ENCODE measurements at places on chromosomes 2 and 18.

GRCh38 chr18:46226461-46226860, 122.3 kb downstream of the HAUS1 start:
- peak; percentile 81 for DNase-seq

DNA sequence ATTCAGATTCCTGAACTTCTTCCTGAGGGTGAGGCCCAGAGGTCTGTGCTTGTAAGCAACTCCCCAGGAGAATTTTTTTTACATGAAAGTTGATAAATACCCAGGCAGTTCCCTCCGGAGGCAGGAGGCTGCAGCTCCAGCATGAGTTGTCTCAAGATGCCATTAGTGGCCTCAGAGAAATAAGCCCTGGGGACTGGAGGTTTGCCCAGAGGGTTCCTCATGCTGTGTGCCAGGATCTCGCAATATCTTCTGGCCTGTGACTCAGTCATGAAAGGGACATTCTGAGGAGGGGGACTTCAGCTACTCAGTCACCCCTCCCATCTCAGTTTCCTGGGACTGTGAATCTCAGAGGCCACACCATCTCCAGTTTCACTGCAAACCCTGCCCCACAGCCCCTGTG, 49.9 kb downstream of the LYPD1 start:
- DNase-seq: peak; percentile 57

GRCh38 chr2:54640834-54641540, 82.5 kb upstream of the EML6 start:
- DNase-seq: no peak

DNA sequence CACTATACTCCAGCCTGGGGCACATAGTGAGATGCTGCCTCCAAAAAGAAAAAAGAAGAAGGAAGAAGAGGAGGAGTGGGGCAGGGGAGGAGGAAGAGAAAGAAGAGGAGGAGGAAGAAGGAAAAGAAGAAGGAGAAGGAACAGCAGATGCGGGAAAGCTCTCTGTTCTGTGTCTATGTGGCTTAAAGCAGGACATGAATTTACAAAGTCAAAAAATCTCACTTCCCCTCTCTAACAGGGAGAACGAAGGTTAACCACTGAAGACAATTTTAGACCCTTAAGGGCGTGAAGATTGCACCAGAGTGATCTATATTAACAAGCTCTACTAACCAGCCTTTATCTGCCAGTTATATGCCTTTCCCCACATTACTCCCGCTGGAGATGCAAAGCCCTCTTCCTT, 258.9 kb downstream of the METTL4 start:
- no peak for DNase-seq

DNA sequence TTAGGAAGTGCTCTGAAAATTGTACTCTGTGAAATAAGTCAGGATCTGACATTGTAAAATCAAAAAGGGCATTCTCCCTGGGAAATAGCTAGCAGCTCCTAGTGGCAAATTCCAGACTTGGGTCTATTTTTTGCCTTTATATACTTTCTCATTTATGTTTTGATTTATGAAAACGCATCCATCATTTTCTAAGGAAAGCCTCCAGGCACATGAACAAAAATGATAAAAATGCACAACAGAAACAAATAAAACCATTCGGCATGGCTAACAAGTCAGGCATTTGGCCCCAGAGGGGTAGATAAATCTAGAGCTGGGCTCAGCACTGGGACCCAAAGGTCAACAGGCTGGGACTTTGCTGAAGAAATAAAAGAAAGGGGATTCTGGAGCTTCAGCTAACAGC, 167.0 kb downstream of the BCL11A start:
- peak; percentile 21 for DNase-seq

DNA sequence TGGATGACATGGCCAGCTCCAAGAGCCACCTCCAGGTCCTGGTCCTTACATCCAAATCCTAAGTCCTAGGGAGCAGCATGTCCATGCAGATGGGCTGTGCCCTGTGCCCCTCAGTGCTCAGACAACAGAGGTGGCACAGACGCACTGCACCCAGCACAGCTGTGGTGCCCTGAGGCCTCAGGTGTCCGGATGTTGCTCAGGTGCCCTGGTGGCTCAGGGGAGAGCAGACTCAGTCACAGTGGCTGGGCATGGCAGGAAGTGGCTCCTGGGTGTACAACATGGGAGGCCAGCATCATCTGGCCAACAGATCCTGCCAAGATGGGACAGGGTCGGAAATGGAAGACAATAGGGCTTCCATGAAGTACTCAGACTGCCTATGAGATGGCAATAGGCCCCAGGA, 50.1 kb downstream of the TIMM21 start:
- DNase-seq: no peak

DNA sequence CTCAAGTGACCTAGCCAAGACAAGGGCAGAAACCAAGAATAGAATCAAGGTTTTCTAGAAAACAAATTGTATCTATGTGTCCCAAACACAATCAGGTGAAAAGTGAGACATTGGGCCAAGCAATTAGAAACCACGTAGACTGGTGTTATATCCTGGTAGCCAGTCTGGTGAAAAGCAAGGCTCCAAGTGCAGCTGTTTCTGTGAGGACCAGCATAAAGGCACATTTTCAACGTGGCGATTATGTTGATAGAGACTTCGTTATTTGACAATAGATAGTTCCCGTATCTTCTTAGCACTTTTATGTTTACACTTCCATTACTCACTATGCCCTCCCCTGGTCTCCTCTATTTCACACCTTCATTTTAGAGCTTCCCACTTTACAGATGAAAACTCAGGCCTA, 103.2 kb upstream of the ZFP36L2 start:
- DNase-seq: no peak

- peak; percentile 51 for DNase-seq
Measured at GRCh38 chr2:222819722-222820333, 41.0 kb upstream of the ACSL3 start.

- peak; percentile 55 for DNase-seq
Measured at GRCh38 chr2:105893011-105893995, 148.6 kb downstream of the NCK2 start.

DNA sequence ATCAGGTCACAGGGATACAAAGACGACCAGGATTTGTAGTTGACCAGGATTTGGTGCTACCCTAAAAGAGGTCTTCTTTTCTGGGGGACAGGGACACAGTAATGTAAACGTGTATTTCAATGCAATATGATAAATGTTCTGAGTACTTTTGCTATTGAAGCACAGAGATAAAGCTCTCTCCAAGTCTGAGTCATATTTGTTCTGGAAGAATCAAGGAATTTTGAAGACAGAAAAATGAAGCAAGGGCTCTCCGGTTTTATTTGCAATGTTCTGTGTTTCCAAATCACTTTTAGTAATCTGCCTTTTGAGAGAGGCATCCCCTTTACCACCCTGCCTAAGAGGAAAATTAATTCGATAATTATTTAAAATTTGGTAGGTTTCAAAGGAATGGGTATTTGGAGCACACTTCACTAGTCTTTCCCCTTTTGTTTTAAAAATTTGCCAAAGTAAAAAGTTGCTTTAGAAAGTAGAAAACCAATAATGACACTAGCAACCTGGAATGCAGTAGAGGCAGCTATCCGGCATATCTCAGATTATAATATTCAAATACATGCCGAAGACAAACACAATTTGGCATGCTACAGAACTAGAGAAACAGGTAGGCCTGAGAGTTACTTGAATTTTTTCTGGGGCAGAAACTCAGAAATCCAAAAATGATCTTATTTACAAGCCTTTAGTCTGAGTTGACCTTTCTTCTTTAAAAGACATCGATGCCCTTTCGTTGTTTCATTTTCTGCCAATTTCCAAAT, 82.7 kb downstream of the MREG start:
- peak; percentile 43 for DNase-seq

DNA sequence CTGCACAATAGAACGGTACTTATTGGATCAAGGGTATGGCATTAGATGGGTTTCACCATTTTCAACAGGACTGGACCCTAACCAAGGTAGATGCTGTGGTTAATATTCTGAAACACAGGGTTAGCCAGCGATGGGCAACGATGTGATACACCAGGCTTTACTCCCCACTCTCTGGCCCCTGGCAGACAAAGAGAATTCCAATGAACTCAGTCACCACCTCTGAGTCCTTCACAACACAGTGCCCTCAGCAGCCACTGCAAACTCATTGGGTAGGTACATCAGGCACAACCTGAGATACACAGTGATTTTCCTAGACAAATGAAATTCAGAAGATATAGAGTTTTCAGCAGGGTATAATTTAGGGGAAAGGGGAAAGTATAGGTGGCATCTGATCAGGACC, 634.5 kb downstream of the ZEB2 start:
- no peak for DNase-seq

GRCh38 chr2:7881063-7881462, 800.8 kb upstream of the ID2 start:
- DNase-seq: peak; percentile 62

DNA sequence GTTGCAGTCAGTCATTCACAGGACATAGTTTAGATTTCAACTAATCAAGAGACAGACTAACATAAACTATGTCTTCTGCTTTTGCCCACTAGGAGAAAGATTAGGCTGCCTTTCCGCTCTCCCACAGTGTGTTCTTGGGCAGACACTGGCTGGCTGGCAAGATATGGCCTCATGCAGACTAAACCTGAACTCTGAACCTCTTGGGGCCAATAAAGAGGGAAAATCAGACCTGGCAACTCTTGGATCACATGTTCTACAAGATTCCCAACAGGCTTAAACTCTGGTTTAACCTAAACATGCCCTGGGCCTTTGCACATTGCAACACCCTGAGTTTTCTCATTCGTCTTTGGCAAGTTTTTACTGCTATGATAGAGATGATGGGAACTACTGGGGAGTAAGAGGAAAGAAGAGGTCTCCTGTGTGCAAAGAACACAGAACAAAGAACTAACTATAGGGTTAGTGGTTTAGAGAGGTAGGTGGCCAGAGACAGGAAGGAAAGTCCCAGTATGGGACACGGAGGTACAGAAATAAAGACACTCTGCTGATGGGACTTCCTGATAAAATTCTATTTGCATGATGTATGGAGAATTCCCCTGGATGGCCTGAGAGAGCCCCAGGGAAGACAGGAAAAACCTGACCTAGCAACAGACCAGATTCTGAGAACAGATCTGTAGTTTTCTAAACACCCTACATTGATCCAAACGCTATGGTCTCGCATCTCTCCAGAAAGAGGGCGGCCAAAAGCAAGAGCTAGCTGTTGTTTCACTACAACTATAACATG, 2.0 kb upstream of the ATRAID start:
- DNase-seq: no peak

- DNase-seq: no peak
Measured at GRCh38 chr2:168354499-168354898, 101.6 kb upstream of the CERS6 start.

DNA sequence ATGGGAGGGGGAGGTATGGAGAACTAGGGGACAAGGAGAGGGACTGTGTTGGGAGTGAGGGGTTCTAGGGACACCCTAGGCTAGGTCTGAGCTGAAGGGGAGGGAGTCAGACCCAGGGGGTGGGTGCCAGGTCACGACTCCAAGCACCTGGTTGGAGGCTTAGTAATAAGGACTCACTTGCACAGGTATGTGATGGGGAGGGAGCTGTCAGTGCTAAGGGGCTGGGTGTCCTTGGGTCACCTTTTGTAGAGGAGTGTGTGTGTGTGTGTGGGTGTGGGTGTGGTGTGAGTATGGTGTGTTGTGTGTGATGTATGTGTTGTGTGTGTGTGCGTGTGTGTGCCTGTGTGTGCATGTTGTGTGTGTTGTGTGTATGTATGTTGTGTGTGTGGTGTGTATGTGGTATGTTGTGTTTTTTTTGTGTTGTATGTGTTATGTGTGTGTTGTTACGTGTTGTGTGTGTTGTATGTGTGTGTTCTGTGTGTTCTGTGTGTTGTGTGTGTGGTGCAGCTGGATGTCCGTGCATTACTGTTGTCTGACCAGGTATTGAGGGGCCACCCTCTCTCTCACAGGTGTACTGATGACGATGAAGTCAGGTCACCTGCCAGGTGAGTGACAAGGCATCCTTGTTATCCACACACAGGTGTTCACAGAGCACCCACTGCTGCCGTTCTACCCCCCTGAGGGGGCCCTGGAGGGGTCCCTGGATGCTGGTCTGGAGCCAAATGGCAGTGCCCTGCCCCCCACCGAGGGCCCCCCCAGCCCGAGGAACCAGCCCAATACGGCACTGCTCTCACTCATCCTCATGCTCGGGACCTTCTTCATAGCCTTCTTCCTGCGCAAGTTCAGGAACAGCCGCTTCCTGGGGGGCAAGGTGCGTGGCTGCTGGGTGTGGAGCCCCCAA, 9.8 kb downstream of the SLC4A3 start:
- DNase-seq: no peak

- peak; percentile 74 for DNase-seq
Measured at GRCh38 chr2:60532421-60532820, 21.0 kb downstream of the BCL11A start.

GRCh38 chr2:209526561-209526960, 102.7 kb downstream of the MAP2 start:
- no peak for DNase-seq

GRCh38 chr2:199704358-199705238, 146.4 kb downstream of the FTCDNL1 start:
- DNase-seq: peak; percentile 34

DNA sequence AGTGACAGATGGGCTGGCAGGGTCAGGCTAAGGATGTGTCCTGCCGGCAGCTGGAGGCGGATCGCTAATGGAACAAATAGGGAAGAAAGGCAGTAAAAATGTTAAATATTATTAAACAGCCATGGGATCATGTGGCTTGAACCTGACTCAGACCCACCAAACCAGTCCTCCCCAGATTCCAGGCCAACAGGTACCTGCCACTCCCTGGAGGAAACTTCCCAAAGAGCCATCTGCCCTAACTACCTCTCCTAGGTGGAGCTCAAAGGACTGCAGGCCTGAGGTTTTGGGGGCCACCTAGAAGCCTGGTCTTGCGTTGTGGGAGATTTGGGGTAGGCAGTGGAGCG, 34.3 kb downstream of the CIB4 start:
- DNase-seq: no peak
